A549 treated with DMSO at 1 μM for 4 hours (cell line): ENCODE measurements at places on chromosomes 2 and 18. TPM values are rescaled to one million over a fixed set of nuclear protein-coding genes. Genes with fewer than 3 reads are reported as not detected.

TUBA3E gene
- not detected in 5 replicates for total RNA-seq

DLGAP1 gene
- total RNA-seq: 0.09 to 0.10 TPM in 2 of 5 replicates, not detected in the others

SIX3 gene
- 0.17 to 0.45 TPM (median 0.34 TPM) in 5 replicates for total RNA-seq

EVX2 gene
- total RNA-seq: not detected in 5 replicates

SCN9A gene
- 3.8 to 6.3 TPM (median 5.0 TPM) in 5 replicates for total RNA-seq

AOX1 gene
- total RNA-seq: 2.9 to 4.8 TPM (median 3.3 TPM) in 5 replicates

PUM2 gene
- 41.0 to 58.5 TPM (median 51.5 TPM) in 5 replicates for total RNA-seq

CAPN14 gene
- total RNA-seq: 0.03 to 0.07 TPM (median 0.05 TPM) in 4 of 5 replicates, not detected in the other

RNU2-63P gene
- total RNA-seq: not detected in 5 replicates

IL1RL1 gene
- 0.84 to 1.6 TPM (median 1.1 TPM) in 5 replicates for total RNA-seq

ITGA6 gene
- total RNA-seq: 38.3 to 53.8 TPM (median 48.3 TPM) in 5 replicates

SCYGR4 gene
- not detected in 5 replicates for total RNA-seq

SCN7A gene
- total RNA-seq: not detected in 5 replicates

ITGB6 gene
- 0.56 to 1.8 TPM (median 1.0 TPM) in 5 replicates for total RNA-seq
